ENCODE measurements at places on chromosomes 4 and X.

GRCh38 chrX:20472148-20472547 lies 205.4 kb upstream of the RPS6KA3 start:
- DNase-seq, result no peak

- DNase-seq, result no peak
These were observed 445 bp downstream of the AP1S2 start for GRCh38 chrX:15854080-15854655.

DNA sequence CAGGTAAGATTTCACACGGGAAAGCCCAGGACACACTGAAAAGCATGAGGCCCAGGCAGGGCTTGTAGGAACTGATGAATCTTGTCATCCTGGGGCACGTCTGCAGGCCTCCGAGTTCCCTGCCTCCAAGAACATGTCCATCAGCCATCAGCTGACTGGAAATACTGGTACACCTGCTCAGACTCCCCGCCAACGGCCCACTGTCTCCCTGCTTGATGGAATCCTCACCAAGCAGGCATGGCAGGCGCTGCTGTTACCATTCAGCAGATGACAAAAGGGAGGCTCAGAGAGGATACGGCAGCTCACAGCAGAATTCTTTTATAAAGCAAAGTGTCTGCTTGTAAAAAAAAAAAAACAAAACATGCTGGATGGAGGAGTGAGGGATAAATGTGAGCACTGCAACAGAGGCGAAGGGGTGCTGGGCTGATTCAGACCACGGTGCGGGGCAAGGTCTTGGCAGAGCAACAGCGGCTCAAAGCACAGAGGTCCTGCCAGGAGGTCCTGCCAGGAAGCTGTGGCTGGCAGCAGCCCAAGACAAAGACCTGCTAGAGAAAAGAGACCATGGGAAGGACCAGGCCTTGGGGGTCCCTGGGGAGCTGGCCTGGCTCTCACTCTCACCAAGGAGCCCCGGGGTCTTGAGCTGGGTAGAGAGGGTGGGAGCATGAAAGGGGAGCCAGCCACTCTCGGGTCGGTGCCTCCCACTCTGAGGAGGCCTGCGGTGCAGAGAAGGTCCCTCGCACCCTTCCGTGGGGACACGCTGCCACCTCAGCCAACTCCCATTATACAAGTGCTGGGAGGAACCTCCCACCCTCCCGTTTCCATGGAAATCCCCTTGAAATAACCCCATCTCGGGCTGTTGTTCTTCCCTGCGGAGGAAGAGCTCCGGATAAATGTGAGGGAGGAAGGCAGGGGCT lies 25.6 kb downstream of the PPP2R2C start:
- no peak for DNase-seq

DNA sequence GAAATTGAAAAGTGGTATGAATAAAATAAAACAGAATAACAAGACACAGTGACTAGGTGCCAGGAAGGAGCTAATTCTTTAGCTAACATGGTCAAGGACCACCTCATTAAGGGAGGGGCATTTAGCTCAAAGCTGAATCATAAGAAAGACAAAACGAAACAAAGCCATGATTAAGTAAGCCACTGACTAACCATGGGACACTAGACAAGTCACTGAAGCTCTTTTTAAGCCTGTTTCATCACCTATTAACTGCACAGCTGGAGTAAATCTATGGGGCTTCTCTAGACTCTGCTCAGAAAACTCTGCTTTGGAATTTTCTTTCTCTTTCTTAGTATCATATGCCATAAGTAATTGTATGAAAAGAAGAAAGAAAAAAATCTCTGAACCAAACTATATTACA lies 49.8 kb upstream of the C1QTNF7 start:
- no peak for DNase-seq

DNA sequence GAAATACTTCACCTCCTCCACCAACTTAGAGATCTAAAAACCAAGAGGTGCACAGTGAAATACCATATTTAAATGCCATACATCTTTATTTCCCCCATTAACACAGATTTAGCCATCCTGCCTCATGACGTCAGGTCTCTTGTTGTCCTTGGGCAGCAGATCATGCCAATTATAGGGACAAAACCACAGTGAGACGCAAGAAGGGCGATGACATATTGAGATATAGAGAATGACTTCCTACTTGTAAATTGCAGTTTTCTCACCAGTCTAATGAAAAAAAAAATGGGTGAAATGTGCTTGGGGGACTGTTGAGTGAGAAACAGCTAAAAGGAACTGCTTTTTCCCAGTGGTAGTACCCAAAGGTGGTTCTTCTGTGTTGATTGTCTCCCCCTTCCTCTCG lies 24.3 kb downstream of the RS1 start:
- DNase-seq, result no peak

- DNase-seq, result no peak
These were observed 2183.9 kb upstream of the TENM3 start for GRCh38 chr4:180059216-180059881.

- DNase-seq, result no peak
These were observed 85.0 kb upstream of the USP38 start for GRCh38 chr4:143099693-143100092.

- DNase-seq, result no peak
These were observed 73.2 kb upstream of the VCX2 start for GRCh38 chrX:8244301-8244700.

DNA sequence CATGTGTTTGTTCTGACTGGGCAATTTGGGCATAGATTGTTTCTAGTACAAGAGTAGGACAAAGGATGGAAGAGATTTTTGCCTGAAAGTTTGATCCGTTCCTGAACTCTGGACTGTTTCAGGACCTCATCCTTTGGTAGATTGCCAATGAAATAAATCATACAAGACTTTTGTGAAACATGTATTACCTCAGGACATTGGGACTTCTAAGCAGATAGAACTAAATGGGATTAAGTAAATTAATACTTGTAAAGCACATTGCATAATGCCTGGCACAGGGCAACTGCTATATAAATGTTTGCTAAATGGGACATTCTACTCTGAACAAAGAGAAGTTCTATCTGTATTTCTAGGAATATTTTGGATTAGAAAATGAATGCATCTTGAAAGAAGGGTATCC lies 164.8 kb upstream of the RPS6KA3 start:
- DNase-seq, result no peak

DNA sequence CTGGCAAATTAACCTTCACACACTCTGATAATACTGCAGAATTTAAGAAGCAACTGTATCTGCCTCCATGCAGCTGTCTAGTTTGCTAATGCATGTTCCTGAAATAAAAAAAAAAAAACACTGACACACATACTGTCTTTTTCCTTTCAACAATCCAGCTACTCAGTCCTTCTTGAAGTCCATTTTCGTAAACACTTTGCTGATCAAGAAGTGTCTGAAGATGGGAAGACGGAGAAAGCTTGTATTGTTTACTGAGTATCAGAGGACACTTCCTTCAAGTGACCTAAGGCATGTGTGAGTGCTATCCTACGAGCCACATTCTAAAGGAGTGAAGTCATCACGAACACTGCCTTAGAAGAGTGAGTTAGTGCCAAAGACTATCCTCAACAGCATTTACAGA lies 82.6 kb downstream of the LUZP4 start:
- DNase-seq, result no peak

GRCh38 chr4:70715097-70715496 lies 6.7 kb upstream of the RUFY3 start:
- DNase-seq, result no peak

Measured in SHP77 treated with DMSO at 0.1 percent for 48 hours (cell line).